ENCODE measurements at places on chromosomes 6 and 20. TPM values are rescaled to one million over a fixed set of nuclear protein-coding genes. Genes with fewer than 3 reads are reported as not detected.

VIP gene
- 0.23 TPM for total RNA-seq

DLK2 gene
- 0.37 TPM for total RNA-seq

PTCRA gene
- total RNA-seq = not detected

DNA sequence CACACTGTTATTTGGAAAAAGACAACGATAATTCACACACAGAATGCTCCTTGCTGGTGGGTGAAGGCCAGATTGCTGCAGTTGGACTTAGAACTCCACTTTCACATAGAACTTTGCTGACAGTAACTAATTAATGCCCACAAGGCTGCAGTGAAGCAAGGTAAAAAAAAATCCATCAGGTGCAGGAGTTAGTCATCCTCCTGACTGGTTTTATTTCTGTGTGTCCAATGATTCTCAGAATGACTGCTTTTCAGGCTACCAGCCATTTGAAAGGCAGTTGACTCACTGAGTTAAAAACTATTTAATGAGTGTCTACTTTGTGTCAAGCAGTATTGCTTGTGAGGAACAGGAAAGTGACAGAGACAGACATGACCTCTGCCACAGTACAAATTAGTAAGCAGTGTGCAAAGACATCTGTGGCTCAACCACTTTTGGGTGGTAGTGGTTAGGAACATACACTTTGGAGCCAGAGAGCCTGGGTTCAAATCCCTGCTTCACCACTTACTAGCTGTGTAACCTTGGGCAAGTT, 41.9 kb downstream of the ELOVL5 start:
- DNase-seq = no peak

GRCh38 chr6:151060096-151060765, 179.5 kb upstream of the AKAP12 start:
- DNase-seq = no peak

DNA sequence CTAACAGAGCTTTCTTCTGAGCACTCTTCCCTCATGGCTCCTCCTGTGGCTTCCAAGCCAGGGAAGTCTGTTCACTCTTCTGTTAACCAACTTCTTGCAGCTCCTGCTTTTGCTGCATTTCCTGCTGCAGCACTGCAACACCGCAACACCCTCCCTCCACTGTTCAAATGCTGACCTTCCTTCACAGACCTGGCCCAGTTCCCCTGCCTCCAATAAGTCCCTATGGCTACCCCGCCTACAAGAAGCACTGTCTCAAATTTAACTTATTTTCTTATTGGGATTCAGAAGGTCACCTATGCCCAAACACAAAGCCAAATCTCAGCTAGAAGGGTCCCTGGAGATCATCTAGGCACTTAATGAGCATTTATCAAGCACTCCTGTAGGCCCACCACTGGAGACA, 44.6 kb downstream of the ELMO2 start:
- DNase-seq = no peak

Data from pancreas (tissue), 10 donors.